NCI-H1105 (cell line): ENCODE measurements at places on chromosomes 2 and 18.

GRCh38 chr18:13399511-13399910, 181.0 kb downstream of the LDLRAD4 start:
- DNase-seq: no peak

DNA sequence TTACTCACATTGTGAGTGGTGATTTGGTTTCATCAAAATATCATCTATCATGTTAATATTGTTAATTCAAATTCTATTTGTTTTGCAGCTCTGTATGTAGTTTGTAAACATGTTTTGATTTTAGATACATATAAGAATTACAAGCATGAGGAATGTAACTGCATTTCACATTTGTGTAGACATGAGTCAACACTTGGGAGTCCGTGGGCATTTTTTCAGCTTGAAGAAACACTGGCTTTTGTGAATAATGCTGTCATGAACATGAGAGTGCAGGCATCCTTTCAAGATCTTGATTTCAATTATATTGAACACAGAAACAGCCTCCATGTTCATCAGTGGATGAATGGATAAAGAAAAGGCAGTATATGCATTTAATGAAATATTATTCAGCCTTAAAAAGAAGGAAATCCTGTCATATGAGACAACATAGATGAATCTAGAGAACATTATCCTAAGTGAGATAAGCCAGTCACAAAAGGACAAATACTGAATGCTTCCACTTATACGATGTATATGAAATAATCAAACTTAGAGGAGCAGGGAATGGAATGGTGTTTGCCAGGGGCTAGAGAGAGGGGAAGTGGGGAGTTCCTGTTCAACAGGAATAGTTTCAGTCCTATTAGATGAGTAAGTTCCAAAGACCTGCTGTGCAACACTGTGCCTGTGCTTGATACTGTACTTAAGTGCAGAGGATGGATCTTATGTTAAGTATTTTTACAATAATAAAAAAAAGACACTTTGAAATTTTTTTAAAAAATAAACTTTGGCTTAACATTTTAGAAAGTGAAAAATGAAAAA, 194.9 kb downstream of the LRATD1 start:
- DNase-seq: no peak

GRCh38 chr18:46447323-46447722, 209.7 kb downstream of the LOXHD1 start:
- no peak for DNase-seq

DNA sequence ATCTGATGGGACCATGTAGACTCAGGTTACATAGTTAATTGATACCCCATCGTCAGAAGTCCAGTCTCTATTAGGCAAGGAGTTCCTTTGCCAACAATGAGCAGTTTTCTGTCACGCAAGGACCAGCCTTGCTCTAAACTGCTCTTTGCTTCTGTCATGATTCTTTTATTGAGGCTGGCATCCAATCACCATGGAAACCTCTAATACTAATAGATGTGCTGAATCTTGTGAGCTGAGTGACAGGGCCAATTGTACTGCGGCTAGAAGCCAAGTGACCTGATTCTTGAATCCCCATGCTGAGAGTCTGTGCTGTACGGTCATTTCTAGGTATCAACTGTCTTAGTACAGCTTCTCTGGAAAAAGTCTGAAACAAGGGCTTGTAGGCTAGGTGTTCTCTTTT, 395.6 kb downstream of the RND3 start:
- no peak for DNase-seq

- no peak for DNase-seq
Observed at GRCh38 chr2:160351956-160352355, 141.7 kb downstream of the RBMS1 start.

GRCh38 chr2:195410074-195410671, 246.9 kb upstream of the SLC39A10 start:
- DNase-seq: no peak

DNA sequence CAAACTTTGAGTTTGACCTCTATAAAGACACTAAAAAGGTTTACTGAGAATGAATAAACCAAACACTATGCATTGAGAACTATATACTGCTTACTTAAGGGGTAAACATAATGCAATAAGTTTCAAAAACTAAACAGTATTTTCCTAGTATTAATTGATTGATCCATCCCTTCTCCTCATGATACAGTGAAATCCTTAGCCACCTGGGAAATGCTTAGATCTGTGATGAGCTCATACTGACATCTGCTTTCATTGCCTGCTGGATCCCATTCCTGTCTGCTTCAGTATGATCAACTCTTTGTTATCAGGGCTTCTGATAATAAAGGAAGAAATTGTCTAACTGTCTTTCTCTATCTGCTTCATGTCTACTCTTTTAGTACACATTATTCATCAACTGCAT, 74.9 kb upstream of the UBE2E3 start:
- no peak for DNase-seq

DNA sequence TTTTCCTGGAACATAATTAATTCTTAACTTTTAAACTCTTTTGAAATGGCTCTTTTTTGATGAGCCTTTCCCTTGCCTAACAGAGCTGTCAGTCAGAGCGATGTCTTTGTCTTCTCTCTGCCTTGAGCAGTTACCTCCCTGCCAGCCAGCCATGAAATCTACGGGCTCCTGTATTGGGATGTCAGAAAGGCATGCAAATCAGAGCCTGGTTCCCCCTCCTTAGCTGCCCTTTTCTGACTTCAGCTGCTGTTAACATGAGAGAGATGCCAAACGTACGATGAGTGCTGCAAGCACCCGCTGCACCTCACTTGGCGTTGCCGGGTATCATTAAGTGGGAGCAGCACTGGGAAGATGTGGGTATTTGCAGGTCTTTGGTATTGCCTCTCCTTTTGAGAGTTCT, 131.4 kb upstream of the BOD1L2 start:
- DNase-seq: no peak

DNA sequence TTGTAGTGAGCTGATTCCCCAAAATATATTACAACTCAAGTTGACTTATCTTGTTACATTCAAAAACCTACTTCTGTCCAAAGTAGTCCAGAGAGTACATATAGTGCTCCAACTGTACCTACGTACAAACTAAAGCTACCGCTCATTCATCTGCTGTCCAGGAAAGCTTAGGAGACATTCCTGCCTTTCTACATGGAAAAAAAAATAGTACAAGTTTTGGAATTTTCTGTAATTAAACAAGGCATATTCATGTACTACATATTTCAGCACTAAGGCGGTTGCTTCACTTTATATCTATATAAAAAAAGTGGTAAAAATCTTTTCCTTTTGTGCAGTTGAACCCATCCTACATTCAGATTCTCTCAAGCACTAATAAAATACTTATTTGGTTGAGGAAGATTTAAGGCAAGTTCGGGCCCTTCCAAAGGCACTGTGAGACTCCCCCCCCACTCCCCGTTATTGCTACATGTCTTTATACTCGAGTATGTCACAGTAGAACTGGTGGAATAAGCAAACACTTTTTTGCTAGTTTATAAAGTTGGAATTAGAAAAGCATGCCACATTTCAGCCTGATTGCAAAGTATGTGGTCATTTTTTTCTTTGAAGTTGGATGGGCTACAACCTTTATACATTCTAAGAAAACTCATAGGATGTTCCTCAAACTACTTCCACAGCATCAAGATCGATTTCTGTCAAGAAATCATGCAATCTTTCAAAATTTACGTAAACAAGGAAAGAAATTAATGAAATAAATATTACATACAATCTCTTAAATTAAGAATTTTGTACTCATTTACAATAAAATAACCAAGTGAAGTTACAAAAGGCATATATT, 3.7 kb downstream of the ZFP36L2 start:
- DNase-seq: no peak

DNA sequence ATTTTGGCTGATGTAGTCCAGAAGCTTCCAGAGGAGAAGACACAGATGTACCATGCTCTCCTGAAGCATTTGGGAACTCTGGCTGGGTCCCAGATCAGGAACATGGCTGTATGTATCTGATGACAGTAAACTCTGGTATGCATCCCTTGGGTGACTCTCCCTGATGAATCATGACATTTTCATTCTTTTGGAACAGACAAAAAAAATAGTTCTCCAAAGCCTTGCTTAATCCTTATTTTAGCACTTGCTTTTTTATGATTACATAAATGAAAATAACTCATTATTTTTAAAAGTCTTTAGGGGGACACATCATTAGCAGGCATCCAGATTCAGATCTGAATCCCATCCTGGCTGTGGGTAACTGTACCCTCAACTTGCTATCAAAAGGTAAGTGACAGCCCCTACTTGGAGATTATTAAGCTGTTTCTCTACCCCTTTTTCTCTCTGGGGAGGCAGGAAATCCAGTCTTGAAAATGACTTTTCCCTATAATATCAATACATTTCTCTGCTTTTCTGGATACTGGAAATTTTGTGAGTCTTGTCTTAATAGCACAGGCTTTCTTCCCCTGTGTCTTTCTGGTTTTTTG, 23.3 kb downstream of the AOX1 start:
- DNase-seq: no peak

GRCh38 chr18:67520351-67520921, 3.9 kb upstream of the DSEL start:
- no peak for DNase-seq

DNA sequence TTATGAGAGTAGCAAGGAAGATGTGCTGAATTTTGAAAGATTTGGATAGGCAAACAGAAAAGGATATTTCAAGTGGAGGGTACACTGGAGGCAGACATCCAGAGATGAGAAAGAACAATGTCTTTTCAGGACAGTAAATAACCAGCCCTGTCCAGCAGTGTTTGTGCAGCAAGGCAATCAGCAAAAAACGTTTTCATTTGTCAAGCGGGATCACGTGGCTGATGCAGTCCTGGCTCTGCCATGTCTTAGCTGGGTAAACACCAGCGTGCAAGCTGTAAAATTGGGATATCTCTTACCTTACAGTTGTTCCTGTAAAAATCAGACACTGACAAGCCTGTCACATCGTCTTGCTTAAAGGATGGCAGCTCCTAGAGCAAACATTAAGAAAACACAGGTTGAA, 67.8 kb downstream of the CWC22 start:
- no peak for DNase-seq

GRCh38 chr2:211867845-211868451, 670.7 kb downstream of the ERBB4 start:
- DNase-seq: peak; percentile 2

DNA sequence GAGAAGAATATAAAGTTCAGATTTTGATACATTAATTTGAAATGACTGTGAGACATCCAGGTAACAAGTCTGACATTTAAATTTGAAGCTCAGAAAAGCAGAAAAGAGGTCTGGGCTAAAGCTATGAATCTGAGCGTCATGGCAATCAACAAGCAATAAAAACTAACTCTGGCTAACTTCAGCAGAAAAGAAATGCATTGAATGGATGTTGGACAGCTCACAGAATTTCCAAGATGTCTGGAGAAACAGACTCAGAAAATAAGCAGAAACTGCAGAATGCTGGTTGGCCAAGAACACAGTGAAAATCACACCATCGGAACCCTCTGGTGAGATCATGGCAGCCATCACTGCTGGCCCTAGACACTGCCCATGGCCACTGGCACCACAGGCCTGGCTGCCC, 366.6 kb downstream of the METTL4 start:
- no peak for DNase-seq

GRCh38 chr2:173300458-173300857, 54.2 kb upstream of the CDCA7 start:
- no peak for DNase-seq
